ENCODE measurements at places on chromosomes 1 and 21.

GRCh38 chr1:109818271-109818987, 54.7 kb upstream of the EPS8L3 start:
- DNase-seq = no peak

DNA sequence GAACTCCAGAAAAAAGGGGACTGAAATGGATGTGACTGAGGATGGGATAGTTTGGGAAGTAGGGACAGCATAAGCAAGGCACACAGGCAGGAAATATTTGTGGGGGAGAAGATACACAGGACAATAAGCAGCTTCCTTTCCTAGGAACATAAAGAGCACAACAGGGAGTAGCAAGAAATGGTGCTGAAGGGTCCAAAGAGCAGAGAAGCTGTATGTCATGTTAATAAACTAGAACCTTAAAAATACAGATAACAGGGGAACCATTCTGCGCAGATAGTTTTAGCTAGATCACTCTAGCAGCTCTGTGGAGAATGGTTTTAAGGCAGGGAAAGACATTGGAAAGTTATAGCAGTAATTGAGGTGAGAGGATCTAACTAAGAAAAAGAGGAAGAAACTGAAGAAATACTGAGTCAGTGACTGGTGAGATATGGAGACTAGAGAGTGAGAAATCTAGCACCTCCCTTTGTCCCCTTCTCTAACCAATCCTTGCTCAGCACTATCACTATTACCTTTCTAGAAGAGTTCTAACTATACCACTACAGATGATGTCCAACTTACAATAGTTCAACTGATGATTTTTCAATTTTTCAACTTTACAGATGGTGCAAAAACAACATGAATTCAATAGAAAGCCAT, 95.0 kb downstream of the CDC42BPA start:
- no peak for DNase-seq

DNA sequence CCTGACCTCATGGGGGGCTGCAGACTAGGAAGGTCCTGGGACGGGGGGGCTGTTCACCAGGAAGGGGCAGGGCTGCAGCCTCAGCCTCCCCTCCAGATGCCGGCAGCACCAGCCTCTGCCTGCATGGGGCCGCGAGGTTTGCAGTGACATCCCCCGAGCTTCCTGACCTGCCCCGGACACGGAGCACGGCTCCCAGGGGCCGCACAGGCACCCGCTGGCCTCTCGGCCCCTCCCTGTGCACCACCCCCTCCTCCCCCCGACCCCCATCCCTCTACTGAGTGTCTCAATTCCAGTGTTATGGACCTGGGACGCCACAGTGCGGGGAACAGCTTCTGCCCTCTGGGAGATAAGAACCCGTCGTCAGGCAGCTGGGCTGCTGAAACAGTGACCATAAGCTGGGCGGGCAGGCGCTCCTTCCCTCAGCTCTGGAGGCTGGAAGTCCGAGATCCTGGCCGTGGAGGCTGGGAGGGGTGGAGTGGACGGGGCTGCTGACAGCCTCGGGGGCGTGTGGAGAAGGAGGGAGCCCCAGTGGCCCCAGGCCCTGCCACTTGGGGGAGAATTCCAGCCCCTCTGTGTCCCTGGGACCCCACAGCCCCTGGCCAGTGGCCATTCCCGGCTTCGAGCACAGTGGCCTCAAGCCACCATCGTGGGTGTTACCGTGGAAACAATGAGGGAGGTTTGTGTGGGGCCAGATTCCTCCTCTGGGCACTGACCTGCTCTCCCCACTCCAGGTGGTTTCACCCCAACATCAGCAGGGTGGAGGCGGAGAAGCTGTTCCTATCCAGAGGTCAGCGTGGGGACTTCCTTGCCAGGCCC, 11.6 kb downstream of the RNF223 start:
- no peak for DNase-seq

DNA sequence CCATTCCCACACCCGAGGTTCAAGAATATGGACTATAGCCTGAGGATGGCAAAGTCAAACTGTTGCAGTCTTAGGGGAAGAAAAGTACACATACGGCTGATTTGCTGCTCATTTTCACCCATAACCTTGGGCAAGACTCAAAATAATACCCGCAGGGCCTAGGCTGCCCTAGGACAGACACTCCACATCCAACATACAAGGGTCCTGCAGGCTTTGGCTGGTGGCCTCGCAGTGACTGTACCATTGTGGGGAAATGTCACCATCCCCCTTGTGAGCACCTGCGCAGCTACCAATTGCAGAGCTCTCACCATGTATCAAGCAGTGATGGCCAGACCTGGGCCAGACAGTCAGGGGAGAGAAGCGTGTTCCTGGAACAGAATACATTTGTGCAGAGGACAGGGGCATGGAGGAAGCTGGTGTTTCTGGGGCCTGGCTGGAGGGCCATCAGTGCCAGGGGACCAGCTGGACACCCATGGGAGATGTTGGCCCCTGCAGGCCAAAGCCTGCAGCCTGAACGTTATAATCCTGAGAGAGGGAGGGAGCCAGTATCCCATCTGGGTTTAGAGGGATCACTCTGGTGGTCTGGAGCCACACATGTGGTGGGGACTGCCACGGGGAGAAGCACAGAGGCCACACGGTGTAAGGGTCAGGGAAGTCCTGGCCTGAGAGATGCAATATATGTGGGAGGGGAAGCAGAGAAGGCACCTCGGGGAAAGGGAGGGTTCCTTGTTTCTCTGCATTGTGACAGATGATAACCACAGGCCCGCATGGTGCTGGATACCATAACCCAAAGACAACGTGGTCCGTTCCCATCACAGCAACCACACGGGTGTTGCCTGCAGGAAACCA, 101.2 kb downstream of the GLIS1 start:
- no peak for DNase-seq

GRCh38 chr1:152410599-152410998, 3.5 kb downstream of the CRNN start:
- DNase-seq = no peak

GRCh38 chr1:54604572-54605370, 18.6 kb downstream of the FAM151A start:
- no peak for DNase-seq

- no peak for DNase-seq
Observed at GRCh38 chr1:166876540-166876838, 425 bp upstream of the TADA1 start.

GRCh38 chr1:113320272-113320671, 70.0 kb upstream of the MAGI3 start:
- DNase-seq = no peak

GRCh38 chr1:87806379-87807094, 477.9 kb downstream of the LMO4 start:
- DNase-seq = no peak

DNA sequence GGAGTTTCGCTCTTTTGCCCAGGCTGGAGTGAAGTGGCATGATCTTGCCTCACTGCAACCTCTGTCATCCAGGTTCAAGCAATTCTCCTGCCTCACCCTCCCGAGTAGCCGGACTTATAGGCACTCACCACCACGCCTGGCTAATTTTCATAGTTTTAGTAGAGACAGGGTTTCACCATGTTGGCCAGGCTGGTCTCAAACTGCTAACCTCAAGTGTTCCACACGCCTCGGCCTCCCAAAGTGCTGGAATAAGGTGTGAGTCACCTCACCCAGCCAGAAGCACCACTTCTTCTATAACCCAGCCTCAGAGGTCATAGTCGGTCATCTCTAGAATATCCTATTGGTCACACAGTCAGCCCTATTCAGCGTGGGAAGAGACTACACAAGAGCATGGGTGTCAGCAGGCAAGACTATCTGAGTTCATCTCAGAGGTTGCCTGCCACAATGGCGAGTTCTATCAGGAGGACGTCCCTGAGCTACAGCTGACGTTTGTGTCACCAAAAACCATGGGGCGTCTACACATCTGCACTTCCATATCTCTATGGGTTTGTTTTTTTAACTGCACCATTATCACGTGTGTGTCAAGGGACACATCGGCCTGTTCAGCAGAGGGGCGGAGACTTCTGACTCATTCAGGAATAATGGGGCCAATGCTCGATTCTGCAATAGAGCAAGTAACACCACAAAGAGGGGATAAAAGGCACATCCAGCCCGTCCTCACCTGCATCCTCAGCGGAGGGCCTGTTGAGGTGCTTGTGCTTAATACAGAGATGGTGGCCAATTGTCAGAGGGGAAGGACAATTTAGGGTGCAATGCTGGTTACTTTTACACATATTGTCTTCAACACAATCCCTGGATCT, 256.3 kb upstream of the IRF2BP2 start:
- peak; percentile 94 for DNase-seq

GRCh38 chr1:909861-910310, 13.8 kb upstream of the SAMD11 start:
- DNase-seq = no peak

DNA sequence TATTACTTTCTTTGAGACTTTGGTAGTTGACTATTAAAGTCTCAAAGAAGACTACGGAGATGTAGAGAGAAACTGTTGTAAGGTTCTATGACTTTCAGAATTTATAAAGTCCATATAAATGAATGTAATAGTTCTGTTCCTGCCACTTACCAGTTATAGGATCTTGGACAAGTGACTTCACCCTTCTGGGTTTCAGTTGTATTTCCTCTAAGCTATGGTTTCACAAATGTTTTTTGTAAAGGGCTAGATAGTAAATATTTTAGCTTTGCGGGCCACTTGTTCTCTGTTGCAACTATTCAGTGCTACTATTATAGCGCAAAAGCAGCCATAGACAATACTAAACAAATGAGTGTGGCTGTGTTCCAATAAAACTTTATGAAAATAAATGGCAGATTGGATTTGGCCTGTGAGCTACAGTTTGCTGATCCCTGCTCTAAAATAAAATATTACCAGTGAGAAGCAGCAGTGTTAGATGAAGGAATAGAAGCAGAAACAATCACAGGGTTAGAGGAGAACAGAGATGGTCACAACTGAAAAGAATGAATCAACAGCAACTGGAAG, 14.7 kb downstream of the ZMPSTE24 start:
- DNase-seq = no peak

- no peak for DNase-seq
Observed at GRCh38 chr1:31218705-31219104, 21.0 kb downstream of the NKAIN1 start.

DNA sequence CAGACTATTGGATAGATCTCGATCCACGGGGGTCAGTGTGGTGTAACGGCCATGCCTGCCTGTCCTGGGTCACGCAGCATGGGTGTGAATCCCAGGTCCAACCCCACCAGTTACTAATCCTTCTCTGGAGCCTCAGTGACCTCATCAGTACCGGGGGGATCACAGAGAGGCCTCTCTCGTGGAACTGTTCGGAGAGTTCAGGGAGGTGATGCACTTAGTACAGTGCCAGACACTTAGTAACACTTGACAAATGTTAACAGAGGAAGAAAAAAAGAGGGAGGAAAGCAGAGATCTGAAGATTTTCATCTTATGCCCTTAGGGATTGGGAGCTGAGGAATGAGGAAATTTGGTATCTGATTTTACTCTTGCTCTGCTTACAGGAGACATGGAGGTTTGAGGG, 2.9 kb downstream of the ABCA4 start:
- DNase-seq = no peak

DNA sequence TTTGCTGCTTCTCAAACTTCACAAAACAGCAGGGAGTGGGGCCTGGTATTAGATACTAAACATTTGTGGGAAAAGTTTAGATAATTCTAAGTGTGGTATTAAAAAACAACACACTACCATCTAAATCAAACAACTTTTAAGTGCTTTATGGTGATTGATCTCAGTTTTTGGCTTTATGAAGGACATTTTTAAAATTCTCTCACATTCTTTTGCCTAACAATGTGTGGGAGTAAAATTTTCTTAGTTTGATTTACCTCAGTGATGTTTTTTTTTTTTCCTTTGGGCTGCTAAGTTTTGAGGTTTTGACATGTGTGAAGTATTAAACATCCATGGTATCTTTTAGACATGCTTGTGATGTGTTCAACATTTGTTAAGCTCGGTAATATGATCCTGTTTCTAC, 116.2 kb downstream of the DISP1 start:
- DNase-seq = no peak

- DNase-seq = no peak
Observed at GRCh38 chr1:175208773-175209492, 16.4 kb upstream of the KIAA0040 start.

GRCh38 chr1:162349635-162350330, 26.9 kb downstream of the SPATA46 start:
- DNase-seq = peak; percentile 95

DNA sequence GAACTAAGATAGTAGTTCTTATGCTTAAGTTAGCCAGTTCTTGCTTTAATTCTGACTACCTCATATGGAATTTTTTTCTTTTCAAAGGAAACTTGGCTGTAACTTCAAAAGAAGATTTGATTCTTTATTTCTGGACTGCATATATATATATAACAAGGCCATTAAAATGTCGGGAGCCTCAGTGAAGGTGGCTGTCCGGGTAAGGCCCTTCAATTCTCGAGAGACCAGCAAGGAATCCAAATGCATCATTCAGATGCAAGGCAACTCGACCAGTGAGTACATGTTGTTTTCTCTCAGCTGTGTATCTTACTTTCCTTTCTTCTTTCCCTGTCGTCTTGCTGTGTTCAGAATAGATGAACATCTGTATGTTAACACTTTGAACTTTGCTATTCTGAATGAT, 21.8 kb downstream of the KIF1B start:
- peak; percentile 11 for DNase-seq

DNA sequence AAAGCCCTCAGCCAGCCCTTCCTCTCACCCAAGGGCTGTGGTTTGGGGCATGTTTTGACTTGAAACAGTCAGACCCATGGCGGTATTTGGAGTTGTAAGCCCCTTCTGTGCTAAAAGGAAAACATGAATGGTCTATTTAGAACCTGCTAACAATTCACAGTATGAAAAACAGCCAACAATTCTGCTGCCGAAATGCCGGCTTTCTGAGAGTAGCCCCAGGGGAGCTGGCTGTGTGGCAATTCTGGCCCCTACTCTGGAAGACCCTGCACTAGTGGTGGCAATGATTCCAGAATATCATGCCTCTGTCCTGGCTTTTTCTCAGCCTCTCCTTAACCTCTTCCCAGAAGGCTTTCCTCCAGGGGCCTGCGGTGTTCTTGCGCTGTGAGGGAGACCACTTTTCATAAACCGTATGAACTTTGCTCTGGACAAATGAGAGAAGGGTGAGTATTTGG, 118.7 kb downstream of the EDEM3 start:
- no peak for DNase-seq
